Kidney epithelial cell (primary cell): ENCODE measurements at places on chromosomes 4 and X.

DNA sequence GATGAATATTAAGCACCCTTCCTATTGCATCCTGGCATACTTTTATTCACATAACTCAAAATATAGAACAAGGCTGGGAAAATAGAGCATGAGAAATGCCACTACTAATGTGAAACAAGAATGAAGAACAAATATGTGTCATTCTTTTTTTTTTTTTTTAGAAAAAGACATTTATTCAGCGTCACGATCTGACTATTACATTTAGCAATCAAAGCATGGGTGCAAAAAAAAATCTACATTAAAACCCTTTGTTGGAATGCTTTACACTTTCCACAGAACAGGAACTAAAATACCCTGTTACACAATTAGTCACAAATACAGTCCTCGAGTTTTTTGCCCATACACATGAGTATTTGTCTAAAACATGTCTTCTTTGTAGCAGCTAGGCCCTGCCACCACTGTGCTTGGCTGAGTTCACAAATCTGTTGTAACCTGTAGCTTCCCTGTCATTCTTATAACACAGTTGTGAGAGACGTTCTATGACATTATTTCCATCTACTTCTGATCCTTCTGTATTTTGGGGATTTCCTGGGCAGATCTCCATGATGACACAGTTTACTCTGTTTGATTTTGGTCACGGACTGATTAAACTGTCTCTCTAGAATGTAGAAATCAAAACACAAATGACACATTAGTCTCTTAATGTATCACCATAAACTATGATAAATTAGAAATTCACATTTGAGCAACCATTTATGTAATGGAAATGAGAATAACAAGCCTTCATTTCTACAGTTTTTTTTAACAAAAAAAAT, 9.4 kb upstream of the TET2 start:
- no peak for DNase-seq

DNA sequence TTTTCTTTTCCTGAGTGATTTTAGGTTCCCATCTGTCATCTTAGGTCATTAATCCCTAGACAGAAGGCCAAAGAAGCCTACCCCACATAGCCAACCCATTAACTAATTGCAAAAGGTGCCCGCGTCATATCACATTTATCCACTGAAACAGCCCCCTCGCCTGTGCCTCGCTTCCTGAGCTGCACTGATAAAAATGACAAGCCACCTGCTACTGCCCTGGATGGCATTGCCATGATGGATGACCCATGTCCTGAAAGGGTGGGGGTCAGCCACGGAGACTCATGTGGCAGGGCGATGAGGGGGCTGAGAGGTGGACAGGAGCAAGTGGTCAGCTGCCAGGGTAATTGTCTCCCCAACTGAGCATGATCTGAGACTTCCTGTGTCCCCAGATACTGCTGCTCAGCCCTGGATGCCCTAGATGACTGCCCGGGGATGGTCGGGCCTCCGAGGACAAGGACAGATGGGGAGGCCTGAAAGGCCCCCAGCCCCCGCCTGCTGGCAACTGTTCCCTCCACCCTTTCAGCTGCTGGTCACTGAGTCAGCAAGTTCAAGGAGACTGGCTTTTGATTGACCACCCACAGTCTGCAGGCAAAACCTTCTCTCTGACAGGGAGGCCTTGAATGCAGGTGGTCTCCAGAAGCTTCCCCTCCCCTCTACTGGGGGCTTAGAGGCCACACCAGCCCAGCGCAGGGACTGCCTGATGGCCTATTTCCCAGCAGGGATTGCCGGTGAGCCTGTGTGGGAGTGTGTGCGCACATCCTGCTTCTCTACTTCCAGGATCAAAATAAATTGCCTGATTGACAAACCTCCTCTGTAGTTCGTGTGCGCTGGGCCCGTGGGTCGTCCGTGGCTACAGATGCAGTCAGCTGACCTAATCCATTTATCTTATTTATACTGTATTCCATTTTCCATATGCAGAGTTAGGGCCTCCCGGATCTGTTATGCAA, 496.3 kb downstream of the BCOR start:
- no peak for DNase-seq

- DNase-seq, result no peak
Measured at GRCh38 chrX:73963682-73964081, 340.3 kb upstream of the ZCCHC13 start.

- no peak for DNase-seq
Measured at GRCh38 chrX:78378476-78379115, 51.2 kb upstream of the CYSLTR1 start.

DNA sequence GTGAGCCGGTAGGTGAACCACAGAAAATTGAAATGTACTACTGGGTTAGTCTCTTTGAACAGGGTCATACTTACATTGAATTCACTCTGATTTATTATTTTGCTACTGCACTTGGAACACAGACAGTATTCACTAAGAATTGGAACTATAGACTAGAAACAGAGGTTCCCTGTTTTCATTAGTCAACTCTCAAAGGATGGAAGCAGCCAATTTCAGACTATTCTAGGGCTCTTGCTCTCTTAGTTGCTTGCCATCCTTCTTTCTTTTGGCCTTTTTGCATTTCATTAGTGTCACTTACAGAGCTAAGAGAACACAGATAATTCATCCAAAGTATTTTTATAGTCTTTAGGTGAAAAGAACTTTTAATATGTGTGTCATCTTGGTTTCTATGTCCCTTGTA, 52.6 kb downstream of the SHROOM3 start:
- DNase-seq, result no peak

- peak; percentile 28 for DNase-seq
Measured at GRCh38 chr4:113384600-113384999, 335.1 kb downstream of the ANK2 start.

DNA sequence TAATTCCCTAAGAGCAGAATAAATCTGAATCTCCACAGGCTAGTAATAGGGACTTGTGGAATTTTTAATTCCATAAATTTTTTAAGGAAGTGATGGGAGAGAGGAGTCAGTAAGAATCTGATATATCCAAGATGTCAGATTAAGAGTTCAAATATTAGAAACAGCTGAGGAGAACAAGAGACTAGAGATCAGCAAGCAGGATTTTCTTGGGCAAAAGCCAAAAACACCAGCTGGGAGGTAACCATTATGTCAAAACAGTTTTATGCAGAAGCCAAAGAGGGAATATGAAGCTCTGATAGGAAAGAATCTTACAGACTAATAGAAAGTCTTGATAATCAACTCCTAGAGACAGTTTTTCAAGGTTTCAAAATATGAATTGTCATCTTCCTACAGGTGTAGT, 72.2 kb upstream of the RBPJ start:
- DNase-seq, result no peak

DNA sequence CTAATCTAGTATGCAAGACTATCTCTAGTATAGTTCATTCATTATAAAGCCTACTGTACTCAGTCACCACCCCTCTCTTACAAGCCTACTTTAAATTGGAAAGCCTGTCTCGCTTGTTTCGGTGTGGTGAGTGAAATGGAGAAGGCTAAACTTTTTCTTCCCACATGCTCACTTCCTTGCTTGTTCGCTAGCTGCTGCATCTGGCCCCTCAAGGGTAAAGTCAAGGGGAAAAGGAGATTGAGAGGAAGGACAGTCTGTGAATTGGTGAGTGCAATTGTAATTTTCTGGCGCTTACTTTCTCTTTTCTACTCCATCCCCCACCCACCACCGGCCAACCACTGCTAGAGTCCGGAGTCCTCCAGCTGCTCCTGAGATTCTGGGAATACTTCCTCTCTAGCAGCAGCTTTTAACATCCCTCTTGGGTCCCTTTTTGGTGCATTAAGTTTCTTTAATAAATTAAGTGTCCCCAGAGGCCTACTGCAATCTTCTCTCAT, 12.1 kb upstream of the ARAP2 start:
- DNase-seq, result no peak

GRCh38 chr4:56612282-56612681, 68.8 kb downstream of the HOPX start:
- no peak for DNase-seq

DNA sequence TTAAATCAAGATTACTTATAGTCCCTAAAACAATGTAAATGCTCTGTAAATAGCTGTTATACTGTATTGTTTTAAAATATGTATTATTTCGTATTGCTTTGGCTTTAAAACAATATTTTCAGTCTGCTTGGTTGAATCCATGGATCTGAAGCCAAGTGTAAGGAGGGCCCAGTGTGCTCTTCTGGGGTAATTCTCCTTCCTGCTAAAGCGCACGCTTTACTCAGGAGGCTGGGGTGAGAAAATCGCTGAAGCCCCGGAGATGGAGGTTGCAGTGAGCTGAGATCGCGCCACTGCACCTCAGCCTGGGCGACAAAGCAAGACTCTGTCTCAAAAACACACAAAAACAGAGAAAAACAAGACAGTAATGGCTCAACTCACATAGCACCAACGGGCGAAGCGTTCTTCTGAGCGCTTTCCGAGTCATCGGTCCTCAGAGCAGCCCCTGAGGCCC, 391 bp upstream of the IDUA start:
- DNase-seq, result no peak

GRCh38 chr4:183986971-183987946, 82.2 kb downstream of the STOX2 start:
- peak; percentile 61 for DNase-seq

DNA sequence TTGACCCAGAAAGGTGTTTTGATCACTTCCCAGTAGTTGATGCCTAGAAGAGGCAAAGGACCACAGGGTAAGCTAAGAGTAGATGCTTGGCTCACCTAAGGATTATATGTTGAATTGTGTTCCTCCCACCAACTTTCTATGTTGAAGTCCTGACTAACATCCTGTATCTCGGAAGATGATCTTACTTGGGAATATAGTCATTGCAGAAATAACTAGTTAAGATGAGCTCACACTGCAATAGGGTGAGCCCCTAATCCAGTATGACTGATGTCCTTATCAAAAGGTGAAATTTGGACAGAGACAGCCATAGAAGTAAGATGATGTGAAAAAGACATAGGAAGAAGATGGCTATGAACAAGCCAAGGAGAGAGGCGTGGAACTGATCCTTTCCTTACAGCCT, 3.3 kb upstream of the HMGB2 start:
- no peak for DNase-seq

GRCh38 chr4:23853986-23854660, 35.7 kb downstream of the PPARGC1A start:
- no peak for DNase-seq

- DNase-seq, result no peak
Measured at GRCh38 chrX:86066998-86067397, 19.6 kb upstream of the CHM start.

DNA sequence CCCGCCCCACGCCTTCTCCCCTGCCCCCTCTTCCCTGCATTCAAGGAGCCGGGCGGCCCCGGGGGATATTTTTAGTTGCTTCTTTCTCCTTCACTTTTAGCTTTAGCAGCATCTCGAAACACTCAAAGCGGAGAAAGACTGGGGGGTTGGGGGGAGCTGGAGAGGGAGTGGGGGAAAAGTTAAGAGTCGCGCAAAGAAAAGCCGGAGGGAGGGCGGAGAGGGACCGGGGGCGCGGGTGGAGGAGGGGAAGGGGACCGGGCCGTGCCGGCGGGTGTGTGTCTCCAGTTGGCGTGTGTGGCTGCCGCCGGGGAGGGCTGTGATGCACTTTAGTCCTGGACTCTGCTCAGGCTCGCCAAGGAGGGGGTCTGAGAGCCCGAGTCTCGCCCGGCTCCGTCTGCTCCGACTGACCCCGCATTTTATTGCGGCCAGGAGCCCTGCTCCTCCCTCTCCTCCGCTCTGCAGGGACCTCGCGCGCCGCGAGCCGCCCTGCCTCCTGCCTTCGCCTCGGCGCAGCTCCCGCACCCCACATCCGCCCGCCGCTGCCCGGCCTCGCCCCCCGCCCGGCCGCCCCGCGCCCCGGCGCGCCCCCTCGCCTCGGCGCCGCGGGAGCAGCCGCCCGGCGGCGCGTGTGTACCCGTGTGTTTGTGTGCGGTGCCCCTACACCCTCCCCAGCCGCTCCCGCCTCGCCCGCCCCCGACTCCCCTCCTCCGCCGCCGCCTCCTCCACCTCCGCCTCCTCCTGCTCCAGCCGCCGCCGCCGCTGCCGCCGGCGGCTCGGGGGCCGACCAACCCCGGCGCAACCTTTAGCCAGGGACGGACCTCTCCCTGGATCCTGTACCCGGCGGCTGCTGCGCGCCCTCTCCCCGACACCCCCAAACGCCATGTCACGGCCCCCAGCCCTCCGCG, 1.4 kb downstream of the ZNF827 start:
- no peak for DNase-seq

DNA sequence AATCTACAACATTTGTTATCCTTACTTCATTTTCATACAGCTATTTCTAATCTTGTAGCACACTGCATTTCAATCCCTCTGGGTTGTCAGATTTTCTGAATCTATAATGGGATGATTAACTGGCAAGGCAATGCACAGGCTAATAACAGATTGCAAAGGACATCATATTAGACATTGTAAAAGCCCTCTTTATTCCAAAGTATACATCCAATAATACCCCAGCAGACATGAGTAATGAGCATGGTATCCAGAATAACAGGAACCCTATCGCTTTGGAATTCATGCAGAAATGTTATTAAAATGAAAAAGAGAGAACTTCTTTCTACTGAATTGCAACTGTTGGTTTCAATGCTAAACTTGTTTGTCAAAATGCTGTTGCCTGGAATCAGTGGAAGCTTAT, 122.9 kb downstream of the C4orf33 start:
- no peak for DNase-seq

- DNase-seq, result peak; percentile 29
Measured at GRCh38 chr4:161929956-161930355, 233.8 kb downstream of the FSTL5 start.

DNA sequence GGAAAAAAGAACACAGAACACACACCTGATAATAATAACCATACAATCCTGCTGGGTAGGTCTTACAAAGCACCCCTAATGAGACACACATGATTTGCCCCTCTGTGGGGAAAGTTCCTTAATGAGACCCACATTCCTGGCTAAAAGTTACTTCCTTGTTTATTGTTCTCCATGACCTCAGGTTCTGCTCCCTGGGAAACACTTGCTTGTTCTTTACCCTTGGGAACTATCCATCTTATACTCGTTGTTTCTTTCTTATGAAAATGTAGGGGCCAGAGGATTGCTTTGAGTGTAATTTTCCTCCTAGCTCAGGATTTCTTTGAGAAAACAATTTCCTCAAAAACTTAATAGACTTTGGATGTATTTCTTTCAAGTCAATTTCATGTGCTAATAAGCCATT, 52.1 kb upstream of the PCDH10 start:
- DNase-seq, result no peak

- no peak for DNase-seq
Measured at GRCh38 chr4:4780729-4781244, 78.7 kb upstream of the MSX1 start.

GRCh38 chrX:21479695-21480270, 105.6 kb downstream of the CNKSR2 start:
- peak; percentile 32 for DNase-seq

DNA sequence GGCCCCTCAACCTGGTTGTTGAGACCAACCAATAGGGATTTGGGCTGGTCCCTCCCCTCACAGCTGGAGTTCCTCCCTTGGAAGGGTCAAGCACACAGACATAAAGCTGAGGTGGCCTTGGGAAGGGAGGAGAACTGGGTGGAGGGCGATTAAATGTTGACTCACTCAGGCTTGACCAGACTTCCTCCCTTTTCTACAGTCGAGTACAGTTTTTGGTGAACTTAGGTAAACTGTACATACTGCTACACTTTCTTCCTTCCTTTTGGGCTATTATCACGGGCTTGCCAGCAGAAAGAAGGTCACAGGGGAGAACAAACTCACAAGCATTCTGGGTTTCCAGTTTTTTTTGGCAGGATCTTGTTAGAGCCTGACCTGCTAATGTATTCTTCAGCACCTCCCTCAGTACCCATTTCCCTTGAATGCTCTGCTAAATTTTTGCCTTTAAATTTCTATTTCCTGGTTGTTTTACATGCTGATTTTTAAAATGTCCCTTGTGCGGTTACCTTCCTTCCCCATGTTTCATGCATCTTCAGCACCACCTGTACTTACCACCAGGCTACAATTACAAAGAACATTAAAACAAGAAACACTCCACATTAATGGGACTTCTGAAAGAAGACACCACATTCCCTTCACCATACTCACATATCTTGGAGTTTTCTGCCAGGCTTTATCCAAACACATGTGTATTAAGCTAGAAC, 135.2 kb upstream of the RASGEF1B start:
- DNase-seq, result no peak
